ENCODE measurements at places on chromosomes 7 and 10.

DNA sequence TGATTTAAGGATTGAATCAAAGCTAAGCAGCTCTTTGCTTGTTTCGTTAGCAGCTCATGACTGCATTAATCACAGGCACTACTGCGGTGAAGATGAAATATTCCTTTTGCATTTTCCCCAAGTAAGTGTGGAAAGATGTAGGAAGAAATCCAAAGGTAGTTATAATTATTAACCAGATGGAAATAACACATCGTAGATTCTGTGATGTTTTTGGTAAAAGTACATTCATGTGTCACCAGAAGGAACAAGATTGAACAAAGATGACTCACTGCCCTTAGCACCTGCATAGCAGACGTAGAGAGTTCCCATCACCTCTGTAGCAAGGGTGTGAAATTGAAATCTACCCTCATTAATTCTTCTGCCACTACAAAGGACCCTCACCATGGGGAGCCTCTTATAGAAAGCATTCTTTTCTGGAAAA lies 37.1 kb downstream of the SMURF1 start:
- DNase-seq, result no peak

- DNase-seq, result no peak
These were observed 7.9 kb upstream of the SLK start for GRCh38 chr10:103958996-103959395.

GRCh38 chr10:97270523-97271154 lies 21.8 kb downstream of the ARHGAP19 start:
- DNase-seq, result no peak

GRCh38 chr10:28302012-28302637 lies 739 bp downstream of the MPP7 start:
- DNase-seq, result no peak

- no peak for DNase-seq
These were observed 34.5 kb downstream of the SPDYE17 start for GRCh38 chr7:76997381-76998284.

DNA sequence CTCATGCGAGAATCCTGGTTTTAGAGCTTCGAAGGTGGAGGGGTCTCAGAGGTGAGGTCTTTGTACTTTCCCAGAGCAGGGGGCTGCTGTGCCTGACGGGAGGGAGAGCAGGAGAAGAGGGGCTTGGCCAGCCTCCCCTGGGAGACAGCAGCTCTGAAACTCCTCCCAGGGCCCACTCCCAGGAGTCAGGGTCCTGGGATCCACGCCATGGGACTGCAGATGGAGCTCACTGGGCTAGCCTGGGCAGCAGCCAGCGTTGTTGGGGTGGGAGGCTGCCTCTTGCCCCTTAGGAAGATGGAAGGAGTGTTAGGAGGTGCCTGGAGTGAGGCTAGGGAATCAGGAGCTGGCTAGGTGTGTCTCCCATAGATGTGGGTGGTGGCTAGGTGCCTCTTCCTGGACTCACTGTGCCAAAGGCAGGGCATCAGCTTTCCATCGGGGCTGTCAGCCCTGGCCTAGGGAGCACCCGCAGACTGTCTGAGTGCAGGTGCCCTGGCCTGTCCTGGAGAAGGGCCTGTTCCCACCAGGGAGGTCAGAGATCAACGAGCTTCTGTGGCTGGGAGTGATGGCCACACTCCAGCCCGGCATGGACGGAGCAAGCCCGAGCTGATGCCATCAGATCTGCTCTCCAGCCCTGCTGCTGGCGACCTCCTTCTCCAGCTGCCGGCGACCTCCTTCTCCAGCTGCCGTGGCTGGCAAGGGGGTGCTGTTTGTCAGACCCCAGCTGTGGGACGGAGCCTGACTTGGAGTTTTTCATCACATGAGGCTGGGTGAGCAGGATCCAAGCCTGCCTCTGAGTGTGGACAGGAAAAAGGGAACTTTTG lies 111.3 kb downstream of the PTPN20 start:
- no peak for DNase-seq

DNA sequence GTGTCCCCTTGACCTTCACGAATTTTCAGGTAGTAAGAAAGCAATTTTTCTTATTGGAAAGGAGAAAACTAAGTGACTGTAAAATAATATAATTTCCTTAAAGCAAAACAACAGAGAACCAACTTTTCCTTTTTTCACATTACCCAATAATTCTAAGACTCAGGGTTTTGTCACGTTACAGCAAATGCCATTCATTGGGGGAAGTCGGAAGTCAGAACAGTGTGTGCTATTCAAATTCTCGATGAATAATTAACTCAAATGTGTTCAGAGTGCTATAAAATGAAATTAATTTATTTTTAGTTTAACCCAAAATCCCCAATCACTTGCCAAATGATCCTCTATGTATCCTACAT lies 40.0 kb downstream of the DIP2C start:
- no peak for DNase-seq

DNA sequence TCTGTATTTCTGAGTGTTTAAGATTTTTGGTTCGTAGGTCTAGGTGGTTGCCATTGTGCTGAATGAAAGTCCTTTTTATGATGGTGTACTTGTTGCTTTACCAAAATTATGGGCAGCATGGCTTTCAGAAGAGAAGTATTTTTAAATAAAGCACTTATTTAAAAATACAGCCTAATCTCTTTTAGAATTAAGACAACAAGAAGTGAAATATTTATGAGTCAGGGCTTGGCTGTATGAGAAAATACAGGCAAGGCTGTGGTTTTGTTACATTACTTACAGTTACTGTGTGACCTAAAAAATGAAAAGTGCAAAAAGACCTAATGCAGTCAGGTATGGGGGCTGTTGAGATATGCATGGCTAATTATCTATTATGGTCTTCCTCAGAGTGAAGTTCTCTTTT lies 185.2 kb upstream of the PPP1R3A start:
- no peak for DNase-seq

GRCh38 chr7:44700322-44700721 lies 48.3 kb upstream of the ZMIZ2 start:
- no peak for DNase-seq

- DNase-seq, result no peak
These were observed 83.4 kb downstream of the PRKAG2 start for GRCh38 chr7:151793531-151793951.

DNA sequence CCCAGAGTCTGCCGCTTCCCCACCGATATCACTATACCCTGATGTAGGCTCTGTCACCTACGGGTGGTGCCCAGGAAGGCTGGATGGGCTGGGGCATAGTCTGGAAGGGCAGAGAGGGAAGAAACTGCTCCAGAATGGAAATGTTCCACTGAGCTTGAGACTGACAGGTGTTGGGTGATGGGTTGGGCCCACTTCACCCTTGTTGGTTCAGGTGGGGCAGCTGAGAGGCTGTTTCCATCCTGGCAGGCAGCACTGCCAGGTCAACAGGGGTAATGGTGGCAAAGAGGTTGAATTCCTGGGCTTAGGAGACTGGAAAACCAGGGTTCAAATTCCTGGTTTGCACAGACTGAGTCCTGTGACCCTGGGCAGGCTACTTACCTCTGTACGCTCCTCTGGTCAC lies 28.5 kb upstream of the FRAT2 start:
- DNase-seq, result no peak

GRCh38 chr7:66047426-66047825 lies 28.2 kb upstream of the ASL start:
- no peak for DNase-seq

DNA sequence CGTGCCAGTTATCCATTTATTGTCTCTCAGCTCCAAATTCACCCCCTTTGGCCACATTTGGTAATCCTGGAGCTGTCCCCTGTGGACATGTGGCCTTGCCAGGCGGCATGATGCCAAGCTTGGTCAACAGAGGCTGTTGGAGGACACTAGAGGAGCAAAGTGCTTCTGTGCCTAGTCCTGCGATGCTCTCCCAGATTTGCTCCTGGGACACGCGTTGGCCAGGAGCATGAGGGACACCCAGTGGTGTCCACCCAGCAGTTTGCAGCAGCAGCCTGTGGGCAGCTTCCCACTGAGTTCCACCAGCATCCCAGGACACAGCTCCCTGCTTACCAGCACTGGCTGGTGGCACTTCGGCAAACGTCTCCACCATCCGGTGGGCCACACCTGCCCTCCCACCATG lies 55.5 kb upstream of the STEAP1B start:
- no peak for DNase-seq

GRCh38 chr10:63286754-63287264 lies 153.7 kb downstream of the NRBF2 start:
- no peak for DNase-seq

DNA sequence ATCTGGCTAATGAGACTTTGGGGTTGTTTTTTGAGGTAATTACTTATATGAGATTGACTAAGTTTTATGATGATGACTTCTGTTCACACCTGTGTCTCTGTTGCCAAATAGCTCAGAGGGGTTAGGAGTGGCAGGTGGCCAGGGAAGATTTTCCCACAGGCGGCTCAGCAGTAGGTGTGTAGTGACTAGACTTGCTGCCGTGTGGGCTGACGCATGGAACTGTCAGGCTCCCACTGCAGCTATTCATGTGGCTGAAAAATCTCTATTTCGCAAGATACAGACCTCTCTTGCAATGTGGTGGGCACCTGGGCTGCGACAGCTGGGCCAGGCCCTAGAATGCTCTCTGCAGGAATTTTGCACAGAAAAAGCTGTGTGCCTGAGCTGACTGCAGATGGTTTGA lies 1.4 kb downstream of the CPA4 start:
- DNase-seq, result no peak

DNA sequence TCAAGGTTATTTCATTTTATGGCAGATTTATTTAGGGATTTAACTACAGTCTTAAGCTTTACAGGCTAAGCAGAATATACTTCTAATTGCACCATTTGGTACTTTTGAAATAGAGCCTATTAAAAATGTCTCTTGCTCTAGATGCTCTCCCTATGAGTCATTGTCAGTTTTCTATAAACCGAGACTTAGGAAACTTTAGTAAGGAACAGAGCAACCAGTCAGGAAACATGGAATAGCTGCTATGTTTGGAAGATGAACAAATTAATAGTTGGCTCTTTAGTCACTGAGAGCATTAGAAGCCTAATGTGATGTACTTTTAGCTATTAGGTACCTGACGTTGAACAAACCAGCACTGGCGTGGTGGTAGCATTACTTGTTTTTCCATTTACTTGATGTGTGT lies 35.3 kb downstream of the INPP5F start:
- no peak for DNase-seq

GRCh38 chr10:94630017-94630688 lies 53.4 kb upstream of the CYP2C18 start:
- no peak for DNase-seq

- no peak for DNase-seq
These were observed 254.8 kb downstream of the HGF start for GRCh38 chr7:81515009-81515408.

DNA sequence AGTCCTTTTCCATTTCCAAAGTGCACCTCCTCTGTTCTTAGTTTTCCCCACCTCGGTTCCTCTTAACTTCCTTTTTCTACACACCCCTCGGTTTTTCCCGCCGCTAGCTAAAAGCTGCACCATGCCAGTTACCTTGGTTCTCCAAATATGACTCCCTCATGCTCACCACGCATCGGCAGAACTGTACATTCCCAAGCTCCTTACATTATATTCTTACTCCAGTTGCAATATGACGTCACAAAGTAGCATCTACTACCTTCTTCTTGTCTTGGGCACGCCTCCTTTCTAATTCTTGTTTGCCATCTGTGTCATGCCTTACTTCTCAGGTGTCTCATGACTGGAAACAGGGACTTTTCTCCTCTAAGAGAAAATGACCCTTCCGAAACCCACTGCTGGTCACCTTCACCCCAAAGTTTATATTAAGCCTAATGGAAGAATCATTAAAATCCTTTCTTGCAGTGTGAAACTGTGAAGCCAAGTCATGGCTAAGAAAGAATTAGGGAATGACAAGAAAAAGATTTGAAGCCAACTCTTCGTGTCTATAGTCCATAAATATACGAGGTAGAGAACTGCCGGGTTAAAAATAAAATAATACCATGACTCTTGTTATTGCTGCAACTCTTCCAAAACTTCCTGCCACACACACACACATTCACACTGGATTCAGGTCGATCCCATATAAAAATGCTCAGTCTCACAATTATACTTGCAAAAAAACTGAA lies 1.7 kb downstream of the ESYT2 start:
- no peak for DNase-seq

DNA sequence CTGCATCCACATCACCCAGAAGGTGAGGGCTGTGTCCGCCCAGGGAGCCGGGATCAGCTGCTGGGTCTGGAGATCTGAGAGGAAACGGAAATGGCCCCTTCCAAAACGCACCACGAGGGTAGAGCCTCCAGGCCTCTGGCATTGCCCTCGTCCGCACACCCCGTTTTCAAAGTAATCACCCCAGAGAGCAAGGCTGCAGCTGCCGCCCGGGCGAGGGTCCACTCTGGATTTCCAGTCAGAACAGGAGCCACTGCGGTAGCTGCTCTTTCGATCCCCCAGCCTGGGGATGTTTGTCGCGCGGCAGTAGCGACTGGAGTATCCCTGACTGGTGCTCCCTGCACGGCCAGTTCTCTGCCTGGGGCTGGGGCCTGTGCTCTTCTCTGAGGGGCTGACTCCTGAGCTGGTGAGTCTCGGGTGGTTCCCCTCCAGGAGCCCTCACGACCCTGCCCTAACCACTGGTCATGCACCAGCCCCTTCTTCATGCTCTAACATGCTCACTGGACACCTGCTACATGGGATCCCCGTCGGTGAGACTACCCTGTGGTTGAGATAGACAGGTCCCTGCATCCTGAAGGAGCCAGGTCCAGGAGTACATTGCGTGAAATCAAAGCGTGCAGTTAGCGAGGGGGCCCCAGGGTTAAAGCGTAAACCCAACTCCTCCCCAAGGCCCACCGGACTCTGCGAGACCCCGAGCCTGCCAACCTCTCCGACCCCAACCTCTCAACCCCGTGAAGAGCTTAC lies 99.2 kb downstream of the FOXL3 start:
- no peak for DNase-seq

GRCh38 chr7:49174396-49174795 lies 250.0 kb downstream of the CDC14C start:
- no peak for DNase-seq

- DNase-seq, result no peak
These were observed 141.9 kb downstream of the JMJD1C start for GRCh38 chr10:63323701-63324494.
